Esophagus muscularis mucosa (tissue), 4 donors: ENCODE measurements at places on chromosomes 5 and 9. TPM values are rescaled to one million over a fixed set of nuclear protein-coding genes. Genes with fewer than 3 reads are reported as not detected.

The FOXD1 gene
- 5.0 TPM for total RNA-seq

The LCN12 gene
- not detected for total RNA-seq

The TMOD1 gene
- total RNA-seq: 97.6 TPM

DNA sequence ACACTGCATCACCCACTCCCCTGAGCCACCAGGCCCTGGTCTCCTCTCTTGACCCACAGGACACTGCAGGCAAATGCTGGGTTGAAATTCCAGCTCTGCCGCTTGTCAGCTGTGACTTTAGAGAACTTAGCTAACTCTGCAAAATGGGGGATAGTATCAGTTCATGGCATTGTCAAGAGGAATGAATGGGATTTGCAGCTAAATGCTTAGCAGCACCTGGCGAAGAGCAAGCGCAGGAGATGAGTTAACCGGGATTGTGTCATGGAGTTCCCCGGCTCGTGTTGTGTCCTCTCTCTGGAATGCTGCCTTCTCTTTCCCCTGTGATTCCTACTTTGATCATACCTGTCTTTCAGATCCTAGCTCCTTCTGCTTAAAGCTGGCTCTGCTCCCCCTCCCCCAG, 67.1 kb downstream of the DAB2IP start:
- DNase-seq: no peak

The SH2D3C gene
- total RNA-seq: 11.3 TPM

The LRRC19 gene
- total RNA-seq: not detected

DNA sequence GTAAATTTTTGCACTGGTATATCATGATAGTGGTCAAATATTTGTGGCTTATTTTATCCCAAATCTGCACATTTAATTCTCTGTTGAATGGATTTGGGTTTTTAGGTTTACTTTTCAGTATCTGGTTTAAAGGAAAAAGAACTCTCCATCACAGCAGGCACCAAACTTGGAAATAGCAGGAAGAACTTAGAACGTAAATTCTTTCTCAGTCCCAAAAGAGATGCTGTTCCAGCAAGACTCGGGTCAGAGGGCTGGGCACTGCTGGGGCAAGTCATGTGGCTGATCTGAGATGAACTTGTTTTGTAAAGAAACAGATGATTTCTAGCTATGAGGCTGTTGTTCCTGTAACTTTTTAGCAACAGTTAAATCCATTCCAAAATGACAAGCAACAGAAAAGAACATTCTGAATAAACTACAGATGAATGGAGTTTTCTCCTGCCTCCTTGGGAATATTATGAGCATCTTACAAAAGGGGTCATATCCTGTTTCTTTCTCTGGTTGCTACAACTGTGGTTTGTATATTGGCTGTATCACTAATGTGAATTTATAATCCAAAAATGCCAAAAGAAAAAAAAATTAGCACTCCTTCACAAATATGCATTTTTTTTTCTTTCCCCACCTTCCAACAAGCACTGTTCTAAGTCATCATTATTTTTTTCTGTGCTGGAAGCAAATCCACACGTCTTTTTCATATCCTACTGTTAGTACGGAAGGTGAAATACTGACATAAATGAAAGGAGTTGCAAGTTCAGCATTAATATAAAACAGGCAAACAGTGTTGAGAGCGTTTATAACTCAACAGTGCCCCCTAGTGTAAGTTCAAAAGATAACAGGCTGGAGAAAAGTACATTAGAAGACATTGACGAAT, 31.1 kb downstream of the OR2K2 start:
- DNase-seq: no peak

GRCh38 chr9:109590966-109591365, 92.9 kb upstream of the PTPN3 start:
- no peak for DNase-seq
